ENCODE measurements at places on chromosomes 6 and 20.

DNA sequence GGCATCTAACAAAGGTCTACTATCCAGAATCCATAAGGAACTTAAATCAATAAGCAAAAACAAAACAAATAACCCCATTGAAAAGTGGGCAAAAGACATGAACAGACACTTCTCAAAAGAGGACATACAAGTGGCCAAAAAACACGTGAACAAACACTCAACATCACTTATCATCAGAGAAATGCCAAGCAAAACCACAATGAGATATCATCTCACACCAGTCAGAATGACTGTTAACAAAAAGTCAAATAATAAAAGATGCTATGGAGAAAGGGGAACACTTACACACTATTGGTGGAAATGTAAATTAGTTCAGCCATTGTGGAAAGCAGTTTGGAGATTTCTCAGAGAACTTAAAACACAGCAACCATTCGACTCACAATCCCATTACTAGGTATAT, 19.4 kb upstream of the VNN1 start:
- H3K27ac ChIP-seq, result no peak overlapping the region
- no peaks in the 10 kb centered on the region for H3K4me1 ChIP-seq
- no peak overlapping the region for H3K4me3 ChIP-seq
- DNase-seq, result no peak
- no peaks in the 10 kb centered on the region for H3K36me3 ChIP-seq
- no peaks in the 10 kb centered on the region for H3K27me3 ChIP-seq

GRCh38 chr20:49340161-49340966, 62.5 kb upstream of the ZNFX1 start:
- H3K36me3 ChIP-seq, result no peaks in the 10 kb centered on the region
- H3K27me3 ChIP-seq, result no peaks in the 10 kb centered on the region
- no peak overlapping the region for H3K4me3 ChIP-seq
- H3K27ac ChIP-seq, result no peak overlapping the region

- H3K36me3 ChIP-seq, result no peaks in the 10 kb centered on the region
- no peaks in the 10 kb centered on the region for H3K27me3 ChIP-seq
- no peaks in the 10 kb centered on the region for H3K4me1 ChIP-seq
- DNase-seq, result no peak
- H3K4me3 ChIP-seq, result no peak overlapping the region
These were observed 62.8 kb upstream of the TASP1 start for GRCh38 chr20:13701486-13701885.

- H3K4me1 ChIP-seq, result peaks cover 6% of the 10 kb centered on the region
- H3K27ac ChIP-seq, result no peak overlapping the region
- peaks cover 3% of the 10 kb centered on the region for H3K27me3 ChIP-seq
These were observed 2.5 kb downstream of the SCRT2 start for GRCh38 chr20:672963-673602.

GRCh38 chr6:148177589-148178233, 164.9 kb upstream of the SASH1 start:
- H3K27me3 ChIP-seq, result no peaks in the 10 kb centered on the region
- H3K27ac ChIP-seq, result no peak overlapping the region
- H3K4me3 ChIP-seq, result no peak overlapping the region
- no peaks in the 10 kb centered on the region for H3K36me3 ChIP-seq
- peak; percentile 50 for DNase-seq
- peaks cover 4% of the 10 kb centered on the region for H3K4me1 ChIP-seq

DNA sequence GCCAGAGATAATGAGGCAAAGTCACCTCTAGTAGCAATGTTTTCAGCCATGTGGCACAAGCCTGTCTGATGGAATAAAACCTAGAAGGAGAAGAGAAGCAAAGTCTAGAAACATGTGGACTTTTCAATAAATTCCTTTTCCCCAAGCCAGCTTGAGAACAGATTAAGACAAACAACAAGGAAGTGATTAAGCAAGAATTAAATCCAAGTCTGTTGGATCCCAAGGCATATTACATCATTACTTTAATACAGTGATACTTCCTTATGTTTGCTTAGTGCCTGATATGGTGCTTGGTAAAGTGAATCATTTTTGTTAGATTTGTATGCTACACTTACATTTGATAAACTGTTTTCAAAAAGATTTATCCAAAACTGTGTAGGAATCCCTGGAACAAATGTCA, 260.3 kb upstream of the FAM83B start:
- no peak overlapping the region for H3K27ac ChIP-seq
- H3K36me3 ChIP-seq, result no peaks in the 10 kb centered on the region
- H3K4me1 ChIP-seq, result no peaks in the 10 kb centered on the region
- no peak for DNase-seq

DNA sequence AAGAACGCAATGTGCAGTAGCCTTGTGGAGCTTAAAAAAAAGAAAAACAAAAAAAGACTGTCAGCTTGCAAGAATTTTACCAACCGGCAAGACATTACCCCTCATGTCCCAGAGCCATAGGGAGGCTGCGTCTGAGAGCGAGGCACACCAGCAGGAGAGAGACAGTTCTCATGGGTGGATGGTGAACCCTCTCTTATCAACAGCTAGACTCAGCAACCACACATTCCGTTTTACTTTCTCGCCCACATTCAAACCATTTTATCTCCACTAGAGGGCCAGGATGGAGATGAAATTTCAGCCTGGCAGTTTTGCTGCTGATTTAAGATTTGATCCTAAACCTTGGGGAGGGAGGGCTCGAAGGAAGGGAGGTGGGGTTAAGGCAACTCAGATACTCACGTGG, 247.0 kb downstream of the ATXN1 start:
- H3K36me3 ChIP-seq, result no peaks in the 10 kb centered on the region
- no peaks in the 10 kb centered on the region for H3K27me3 ChIP-seq
- H3K27ac ChIP-seq, result no peak overlapping the region
- DNase-seq, result peak; percentile 27
- no peak overlapping the region for H3K4me3 ChIP-seq

DNA sequence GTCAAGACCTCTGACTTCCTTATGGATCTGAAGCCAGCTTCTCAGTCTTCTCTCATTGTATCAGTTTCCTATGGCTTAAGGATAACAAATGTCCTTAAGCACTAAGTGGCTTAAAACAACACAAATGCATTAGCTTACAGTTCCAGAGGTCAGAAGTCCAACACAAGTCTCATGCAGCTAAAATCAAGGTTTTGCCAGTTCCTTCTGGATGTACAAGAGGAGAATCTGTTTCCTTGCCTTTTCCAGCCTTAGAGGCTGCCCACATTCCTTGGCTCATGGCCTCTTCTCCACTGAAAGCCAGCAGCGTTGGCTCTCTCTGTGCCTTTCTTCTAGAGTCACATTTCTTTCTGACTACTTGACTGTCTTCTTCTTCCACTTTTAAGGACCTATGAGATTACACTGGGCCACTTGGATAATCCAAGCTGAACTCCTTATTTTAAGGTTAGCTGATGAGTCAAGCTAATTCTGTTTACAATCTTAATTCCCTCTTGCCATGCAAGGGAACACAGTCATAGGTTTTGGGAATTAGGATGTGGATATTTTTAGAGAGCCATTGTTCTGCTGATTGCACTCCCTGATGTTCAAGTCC, 179.0 kb downstream of the BCAS1 start:
- no peaks in the 10 kb centered on the region for H3K36me3 ChIP-seq
- H3K27ac ChIP-seq, result no peak overlapping the region
- H3K4me1 ChIP-seq, result no peaks in the 10 kb centered on the region
- H3K27me3 ChIP-seq, result no peaks in the 10 kb centered on the region
- no peak for DNase-seq

DNA sequence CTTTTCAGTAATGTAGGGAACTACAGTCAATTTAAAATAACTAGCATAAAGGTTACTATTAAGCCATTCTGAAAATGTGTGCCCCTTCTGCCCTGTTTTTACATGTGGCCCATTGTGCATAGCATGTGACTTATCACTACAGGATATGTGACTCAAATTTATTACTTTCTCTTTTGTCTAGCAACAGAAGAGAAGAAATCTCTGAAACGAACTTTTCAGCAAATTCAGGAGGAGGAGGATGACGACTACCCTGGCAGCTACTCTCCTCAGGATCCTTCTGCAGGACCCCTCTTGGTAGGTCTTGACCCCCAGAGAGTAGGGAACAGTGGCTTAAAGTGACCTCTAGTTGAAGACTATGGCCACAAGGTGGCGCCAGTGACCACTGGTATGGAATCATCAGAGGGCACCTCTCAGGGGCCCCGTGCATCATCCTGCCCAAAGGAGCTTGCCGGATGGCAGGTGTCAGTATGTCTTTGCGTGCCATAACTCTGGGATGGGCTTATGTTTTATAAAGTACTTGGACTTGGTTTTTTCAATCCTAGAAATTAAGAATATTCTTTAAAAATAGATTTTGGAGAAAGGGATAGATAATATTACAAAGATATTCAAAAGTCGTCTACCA, 23.9 kb downstream of the RPRD1B start:
- H3K4me3 ChIP-seq, result no peak overlapping the region
- no peak overlapping the region for H3K27ac ChIP-seq
- peak; percentile 77 for DNase-seq
- H3K36me3 ChIP-seq, result peaks cover 9% of the 10 kb centered on the region

- H3K27ac ChIP-seq, result no peak overlapping the region
- H3K4me3 ChIP-seq, result no peak overlapping the region
- no peak for DNase-seq
- no peaks in the 10 kb centered on the region for H3K27me3 ChIP-seq
These were observed 13.0 kb downstream of the ZNF451 start for GRCh38 chr6:57102976-57103375.

DNA sequence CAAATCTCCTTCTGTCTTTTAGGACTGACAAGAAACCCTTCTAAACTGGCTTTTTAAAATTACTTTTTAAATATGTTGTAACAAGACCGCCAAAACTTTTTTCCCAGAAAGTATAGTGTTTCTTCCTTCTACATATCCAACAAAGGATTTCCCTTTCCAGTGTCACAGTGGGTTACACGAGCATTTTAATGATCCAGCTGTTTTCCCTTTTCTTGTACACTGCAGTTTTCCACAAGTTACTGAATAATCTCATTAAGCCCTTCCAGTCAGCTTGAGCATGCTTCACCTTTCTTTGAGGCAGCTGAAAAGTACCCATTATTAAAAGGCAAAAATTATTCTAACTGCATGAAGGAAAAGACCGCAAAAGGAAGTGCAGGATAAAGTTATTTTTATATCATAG, 48.6 kb downstream of the CD24 start:
- H3K4me3 ChIP-seq, result no peak overlapping the region
- H3K36me3 ChIP-seq, result no peaks in the 10 kb centered on the region
- no peaks in the 10 kb centered on the region for H3K4me1 ChIP-seq
- no peak for DNase-seq

DNA sequence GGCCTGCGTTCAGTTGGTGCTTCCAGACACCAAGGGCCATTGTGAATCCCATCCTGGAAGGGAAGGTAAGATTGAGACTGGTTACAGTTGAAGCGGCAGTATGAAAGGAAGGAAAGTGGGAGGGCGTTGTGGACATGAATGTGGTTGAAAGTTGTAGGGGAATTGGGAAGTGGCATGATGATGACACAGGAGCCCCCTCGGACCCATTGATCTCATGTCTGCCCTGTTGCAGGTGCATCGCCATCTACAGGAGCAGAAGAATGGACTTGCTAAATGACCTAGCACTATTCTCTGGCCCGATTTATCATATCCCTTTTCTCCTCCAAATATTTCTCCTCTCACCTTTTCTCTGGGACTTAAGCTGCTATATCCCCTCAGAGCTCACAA, 5.5 kb downstream of the HLA-DQA1 start:
- no peaks in the 10 kb centered on the region for H3K27me3 ChIP-seq
- no peak for DNase-seq
- H3K27ac ChIP-seq, result no peak overlapping the region
- H3K36me3 ChIP-seq, result no peaks in the 10 kb centered on the region
- no peaks in the 10 kb centered on the region for H3K4me1 ChIP-seq

- H3K4me3 ChIP-seq, result no peak overlapping the region
- DNase-seq, result no peak
- H3K27me3 ChIP-seq, result no peaks in the 10 kb centered on the region
These were observed 341.3 kb downstream of the FOXA2 start for GRCh38 chr20:22243067-22243466.

DNA sequence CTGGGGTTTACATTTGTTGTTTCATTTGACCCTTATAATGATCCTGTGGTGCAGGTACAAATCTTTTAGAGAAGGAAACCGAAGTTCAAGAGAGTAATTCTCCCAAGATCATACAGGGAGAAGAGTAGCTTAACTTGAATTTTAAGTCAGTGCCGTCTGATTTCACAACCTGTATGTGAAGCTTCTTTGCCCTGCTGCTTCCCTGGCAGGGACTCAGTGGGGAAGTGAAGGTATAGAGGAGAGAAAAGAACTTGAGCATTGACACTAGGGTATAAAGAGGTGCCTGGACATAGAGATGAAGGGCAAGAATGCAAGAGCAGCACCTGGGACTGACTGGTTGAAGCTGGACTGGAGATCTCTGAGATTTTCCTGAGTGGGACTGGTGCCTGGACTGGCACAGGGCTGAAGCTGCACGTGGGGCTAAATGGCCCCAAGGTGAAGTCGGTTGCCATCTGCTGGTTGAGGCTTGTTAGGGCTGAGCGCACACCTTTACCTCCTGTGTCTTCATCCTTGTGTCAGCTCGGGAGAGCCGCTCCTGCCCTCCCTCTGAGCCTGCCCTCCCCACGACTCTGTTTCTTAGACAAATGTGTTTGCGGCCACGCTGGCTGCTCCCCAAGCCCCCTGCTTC, 41.8 kb downstream of the FARS2 start:
- H3K27ac ChIP-seq, result no peak overlapping the region
- no peak overlapping the region for H3K4me3 ChIP-seq
- H3K27me3 ChIP-seq, result no peaks in the 10 kb centered on the region
- peak; percentile 35 for DNase-seq
- H3K36me3 ChIP-seq, result no peaks in the 10 kb centered on the region
- H3K4me1 ChIP-seq, result no peaks in the 10 kb centered on the region

GRCh38 chr6:132411296-132411695, 10.0 kb upstream of the MOXD1 start:
- DNase-seq, result no peak
- no peaks in the 10 kb centered on the region for H3K27me3 ChIP-seq
- no peak overlapping the region for H3K27ac ChIP-seq
- no peaks in the 10 kb centered on the region for H3K4me1 ChIP-seq

GRCh38 chr6:111724505-111724904, 118.8 kb upstream of the TRAF3IP2 start:
- DNase-seq, result no peak
- H3K4me1 ChIP-seq, result no peaks in the 10 kb centered on the region
- H3K36me3 ChIP-seq, result no peaks in the 10 kb centered on the region

DNA sequence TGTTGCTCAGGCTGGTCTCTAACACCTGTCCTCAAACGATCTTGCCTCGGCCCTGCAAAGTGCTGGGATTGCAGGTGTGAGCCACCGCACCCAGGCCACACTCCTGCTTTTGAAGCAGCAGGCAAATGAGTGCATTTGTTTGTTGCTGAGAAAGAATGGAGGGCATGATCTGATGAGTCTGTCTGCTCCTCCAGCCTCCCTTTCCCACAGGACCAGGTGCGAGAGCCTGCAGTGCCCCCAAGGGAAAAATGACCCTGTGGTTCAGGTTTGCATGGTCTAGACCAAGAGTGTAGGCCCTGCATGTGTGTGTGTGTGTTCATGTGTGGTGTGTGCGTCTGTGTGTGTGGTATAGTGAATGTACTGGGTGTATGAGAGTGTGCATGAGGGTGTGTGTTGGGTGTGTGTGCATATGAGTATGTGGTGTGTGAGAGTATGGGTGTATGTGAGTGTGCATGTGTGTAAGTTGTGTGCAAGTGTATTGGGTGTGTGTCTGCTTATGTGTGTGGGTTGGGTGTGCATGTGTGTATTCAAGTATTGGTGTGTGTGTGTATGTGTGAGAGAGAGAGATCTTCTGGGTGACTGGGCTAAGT, 22.8 kb upstream of the FOXC1 start:
- no peak overlapping the region for H3K4me3 ChIP-seq
- H3K27me3 ChIP-seq, result no peaks in the 10 kb centered on the region
- no peak overlapping the region for H3K27ac ChIP-seq
- no peak for DNase-seq
